ENCODE measurements at places on chromosomes 2 and 18.
A peak's percentile ranks its signal among the peaks of the same experiment; 100 is the strongest.

DNA sequence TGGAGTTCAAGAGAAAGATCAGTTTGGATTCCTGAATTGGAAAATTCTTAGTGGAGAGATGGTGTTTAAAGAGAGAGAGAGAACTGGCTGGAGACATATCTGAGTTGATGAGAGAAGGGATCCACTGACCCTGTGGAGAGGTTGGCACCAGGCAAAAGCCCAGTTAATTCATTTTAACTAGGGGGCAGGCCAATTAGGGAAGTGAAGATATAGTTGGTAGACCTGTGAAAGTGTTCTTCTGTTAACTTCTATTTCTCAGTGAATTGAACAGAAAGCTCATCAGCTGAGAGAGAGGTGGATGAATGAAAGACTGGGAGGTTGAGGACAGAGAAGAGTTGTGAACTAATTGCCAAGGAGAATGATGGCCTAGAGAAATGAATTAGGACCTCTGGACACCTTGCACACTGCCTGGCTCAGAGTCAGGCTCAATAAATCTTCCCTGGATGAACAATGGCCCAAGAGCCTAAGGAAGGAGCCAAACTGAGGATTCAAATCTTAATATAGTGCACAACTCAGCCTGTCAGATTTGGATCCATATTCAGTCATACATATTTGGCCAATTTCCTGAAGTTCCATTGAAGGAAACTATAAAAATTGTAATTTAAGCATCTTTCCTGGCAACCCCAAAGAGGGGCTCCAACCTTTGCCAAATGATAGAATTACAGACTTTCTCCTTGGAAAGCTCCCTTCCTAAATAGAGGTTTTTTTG, 82.2 kb upstream of the RMDN2 start:
- DNase-seq: no peak

DNA sequence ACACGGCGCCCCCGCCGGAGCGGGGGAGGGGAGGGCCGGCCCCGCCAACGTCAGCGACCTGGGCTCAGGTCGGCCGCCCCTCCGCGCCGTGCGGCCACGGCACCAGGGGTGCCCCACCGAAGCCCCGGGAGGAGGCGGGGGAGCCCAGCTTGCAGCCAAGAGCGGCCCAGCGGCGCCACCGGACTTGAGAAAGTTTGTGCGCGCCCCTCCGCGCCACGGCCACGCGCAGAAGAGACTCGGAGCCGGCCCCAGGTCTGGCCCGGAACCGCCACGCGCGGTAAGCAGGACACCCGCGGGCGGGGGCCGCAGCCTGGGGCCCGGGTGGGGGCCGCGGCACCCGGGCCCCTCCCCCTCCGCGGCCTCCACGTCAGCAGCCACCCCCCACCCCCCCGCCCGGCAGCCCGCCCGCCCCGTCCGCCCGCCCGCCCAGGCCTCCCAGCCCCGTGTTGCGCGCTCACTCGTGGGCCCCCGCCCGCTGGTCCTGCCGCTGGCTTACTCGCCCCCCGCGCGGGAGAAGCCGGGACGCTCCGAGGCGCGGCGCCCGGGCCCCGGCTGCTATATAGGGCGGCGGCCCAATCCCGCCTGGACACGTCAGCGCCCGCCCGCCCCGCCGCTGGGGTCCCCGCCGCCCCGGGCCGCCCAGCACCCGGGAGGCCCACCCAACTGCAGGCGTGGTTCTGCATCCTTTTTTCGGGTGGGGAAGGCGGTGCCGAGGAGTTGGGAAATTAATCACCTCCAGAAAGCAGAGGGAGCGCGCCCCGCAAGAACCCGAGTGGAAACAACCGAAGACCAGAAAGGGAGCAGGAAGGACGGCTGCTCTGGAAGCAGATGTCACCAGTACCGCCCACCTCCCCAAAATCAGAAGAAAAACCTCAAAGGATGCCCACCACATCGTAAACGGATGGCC, 42.9 kb downstream of the HDLBP start:
- DNase-seq: peak; percentile 25

GRCh38 chr18:62850619-62851306, 135.4 kb downstream of the PHLPP1 start:
- no peak for DNase-seq

- no peak for DNase-seq
These were observed 202.6 kb downstream of the HDAC4 start for GRCh38 chr2:239198221-239198620.

GRCh38 chr2:159064446-159065301, 96.2 kb downstream of the TANC1 start:
- no peak for DNase-seq

- no peak for DNase-seq
These were observed 85.2 kb upstream of the GRB14 start for GRCh38 chr2:164706522-164706921.

DNA sequence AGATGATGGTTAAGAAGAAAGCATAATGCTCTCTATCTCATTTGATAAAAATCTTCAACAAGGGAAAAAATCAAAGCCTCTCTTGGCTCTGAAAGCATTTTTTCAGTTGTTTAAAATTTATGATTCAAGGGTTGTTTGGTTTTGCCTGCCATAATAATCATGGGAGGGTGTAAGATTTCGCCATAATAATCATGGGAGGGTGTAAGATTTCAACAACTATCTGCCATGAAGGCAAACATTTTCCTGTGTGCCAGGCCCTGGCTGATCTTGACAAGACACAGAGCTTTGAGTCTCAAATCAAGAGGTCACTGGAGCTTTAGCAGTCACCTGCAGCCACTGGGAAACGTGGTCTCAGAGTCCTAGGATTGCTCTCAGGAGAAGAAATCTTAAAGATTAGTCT, 175.1 kb upstream of the PIEZO2 start:
- DNase-seq: no peak

- no peak for DNase-seq
These were observed 254.3 kb upstream of the TNP1 start for GRCh38 chr2:217114117-217114516.

- peak; percentile 78 for DNase-seq
These were observed at the start of gene BIRC6 for GRCh38 chr2:32356681-32357317. Gene BIRC6 (plus strand): TSS chr2:32357023. CDS start chr2:32357162, 139 bp downstream.

DNA sequence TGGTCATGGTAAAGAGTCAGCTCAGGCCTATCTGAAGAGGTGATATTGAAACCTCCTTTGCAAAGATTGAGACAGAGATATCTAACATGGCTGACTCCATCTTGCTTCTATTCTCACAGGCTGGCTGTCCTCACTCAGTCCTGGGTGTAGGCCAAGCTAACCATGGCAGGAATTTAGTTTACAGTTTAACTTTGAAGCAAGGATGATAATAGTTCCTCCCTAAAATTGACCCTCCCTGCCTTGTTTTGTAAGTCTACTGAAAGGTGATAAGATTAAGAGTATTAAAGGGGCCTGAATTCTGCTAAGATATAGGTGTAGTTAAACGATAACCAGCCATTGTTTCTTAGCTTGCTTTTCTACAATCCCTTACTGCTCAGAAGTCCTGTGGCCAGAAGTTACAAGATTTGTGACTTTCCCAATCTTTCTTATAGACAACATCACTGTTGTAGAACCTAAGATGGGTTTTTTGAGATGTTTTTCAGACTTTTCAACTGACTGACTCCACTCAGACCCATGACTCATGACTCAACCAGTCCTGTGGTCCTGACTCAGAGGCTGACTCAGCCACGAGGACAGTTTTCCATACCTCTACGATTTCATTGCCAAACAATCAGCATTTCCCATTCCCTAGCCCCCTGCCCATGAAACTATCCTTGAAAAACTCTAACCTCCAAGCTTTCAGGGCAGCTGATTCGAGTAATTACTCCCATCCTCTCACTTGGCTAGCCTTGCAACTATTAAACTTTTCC, 195.7 kb upstream of the SESTD1 start:
- no peak for DNase-seq

DNA sequence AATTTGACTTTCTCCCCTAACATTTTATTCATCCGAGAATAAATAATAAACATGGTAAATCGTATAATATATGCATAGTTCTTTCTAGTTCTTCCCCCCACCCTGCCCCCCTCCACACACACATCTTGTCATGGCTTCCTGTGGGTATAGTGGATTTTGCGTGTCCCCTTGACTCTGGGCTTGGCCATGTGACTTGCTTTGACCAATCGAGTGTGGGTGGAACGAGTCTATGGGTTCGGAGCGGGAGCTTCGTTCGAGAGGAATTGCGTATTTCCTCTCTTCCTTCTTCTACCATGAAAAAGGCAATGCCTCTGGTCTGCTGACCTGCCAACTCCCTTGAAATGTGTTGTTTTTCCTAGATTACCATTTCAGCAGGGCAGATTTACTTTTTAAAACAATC, 175.2 kb downstream of the LTBP1 start:
- no peak for DNase-seq

DNA sequence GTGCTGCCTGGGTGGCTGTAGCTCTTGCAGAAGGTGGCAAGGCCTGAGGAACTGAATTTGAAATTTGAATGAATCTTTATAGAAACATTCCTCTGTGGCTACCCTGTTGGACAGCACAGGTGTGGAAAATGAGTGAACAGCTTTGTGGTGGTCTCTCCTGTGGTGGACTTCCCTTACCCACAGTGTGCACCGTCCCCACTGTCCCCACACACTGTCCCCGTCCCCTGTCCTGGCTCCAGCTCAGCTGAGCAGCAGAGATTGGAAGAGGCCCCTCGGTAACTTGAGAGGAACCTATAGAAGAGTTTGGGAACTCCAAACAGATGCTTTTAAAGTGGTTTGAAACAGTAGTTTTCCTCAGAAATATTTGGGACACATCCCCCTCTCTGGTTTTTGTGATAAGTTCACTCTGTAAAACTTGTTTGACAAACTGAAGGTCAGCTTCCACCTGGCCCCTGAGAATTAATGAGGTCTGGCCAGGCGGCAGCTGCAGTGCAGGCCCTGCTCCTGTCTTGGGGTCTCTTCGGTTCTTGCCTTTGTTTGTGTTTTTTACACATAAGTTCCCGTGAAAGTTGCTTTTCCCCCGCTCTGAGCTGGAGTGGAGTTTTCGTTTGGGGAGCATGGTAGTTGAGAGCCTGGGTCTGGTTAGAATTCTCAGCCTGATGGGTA, 63.2 kb downstream of the ASAP2 start:
- no peak for DNase-seq

GRCh38 chr18:69447886-69448285, 47.2 kb downstream of the DOK6 start:
- no peak for DNase-seq

- DNase-seq: no peak
These were observed 179.5 kb upstream of the PARD3B start for GRCh38 chr2:204365811-204366210.

DNA sequence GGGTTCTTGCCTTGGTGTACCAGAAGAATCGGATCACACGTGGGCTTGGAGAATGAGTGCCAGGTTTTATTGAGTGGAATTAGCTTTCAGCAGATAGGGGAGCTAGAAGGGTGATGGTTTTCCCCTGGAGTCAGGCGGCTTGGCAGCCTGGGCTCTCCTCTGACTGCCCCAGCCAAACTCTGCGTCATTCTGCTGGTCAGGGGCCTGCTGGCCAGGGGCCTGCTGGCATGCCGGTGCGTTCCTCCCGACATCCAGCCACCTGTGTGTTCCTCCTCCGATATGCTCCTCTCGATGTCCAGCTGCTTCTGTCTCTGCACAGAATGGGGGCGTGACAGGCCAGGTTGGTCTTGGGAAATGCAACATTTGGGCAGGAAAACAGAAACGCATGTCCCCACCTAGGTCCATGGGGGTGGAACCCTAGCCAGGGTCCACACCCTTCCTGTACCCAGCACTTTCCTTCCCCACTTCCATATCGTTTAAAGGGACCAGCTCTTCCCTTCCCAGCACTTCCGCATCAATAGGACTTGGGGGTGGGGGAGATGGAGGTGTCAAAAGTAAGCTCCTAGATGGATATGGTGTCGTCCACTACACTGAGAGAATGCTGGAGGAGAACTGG, 85.3 kb downstream of the VWA3B start:
- DNase-seq: no peak

- DNase-seq: no peak
These were observed 102.3 kb downstream of the KCNF1 start for GRCh38 chr2:11014026-11014425.

- DNase-seq: no peak
These were observed 8.4 kb downstream of the DGKD start for GRCh38 chr2:233362742-233363141.

DNA sequence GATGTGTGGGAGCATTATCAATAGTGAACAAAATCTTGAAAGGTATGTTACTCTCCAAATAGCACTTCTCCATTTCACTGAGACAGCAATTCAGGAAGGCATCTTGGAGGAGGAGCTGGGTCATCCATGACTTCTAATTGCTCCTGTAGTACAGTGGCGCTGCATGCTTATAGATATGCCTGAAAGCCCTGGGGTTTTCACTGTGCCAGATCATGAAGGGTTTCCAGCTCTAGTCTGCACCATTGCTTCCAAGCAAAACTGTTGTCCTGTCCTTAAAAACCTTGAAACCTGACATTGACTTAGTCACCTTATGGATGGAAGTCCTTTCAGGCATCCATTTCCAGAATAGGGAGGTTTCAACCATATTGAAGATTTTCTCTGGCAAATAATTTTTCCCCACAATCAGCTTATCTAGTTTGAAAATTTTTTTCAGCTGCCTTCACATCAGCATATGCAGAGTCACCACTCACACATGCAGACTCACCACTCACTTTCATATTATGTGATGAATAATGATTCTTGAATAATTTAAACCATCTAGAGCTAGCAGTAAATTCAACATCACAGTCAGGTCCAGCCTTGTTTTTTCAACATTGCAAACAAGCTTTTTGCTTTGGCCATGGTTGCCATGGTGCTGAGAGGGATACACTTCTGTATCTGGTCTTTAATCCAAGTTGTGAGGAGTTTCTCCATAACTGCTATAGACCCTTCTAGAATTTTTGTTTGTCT, 297.1 kb downstream of the CLIP4 start:
- no peak for DNase-seq

DNA sequence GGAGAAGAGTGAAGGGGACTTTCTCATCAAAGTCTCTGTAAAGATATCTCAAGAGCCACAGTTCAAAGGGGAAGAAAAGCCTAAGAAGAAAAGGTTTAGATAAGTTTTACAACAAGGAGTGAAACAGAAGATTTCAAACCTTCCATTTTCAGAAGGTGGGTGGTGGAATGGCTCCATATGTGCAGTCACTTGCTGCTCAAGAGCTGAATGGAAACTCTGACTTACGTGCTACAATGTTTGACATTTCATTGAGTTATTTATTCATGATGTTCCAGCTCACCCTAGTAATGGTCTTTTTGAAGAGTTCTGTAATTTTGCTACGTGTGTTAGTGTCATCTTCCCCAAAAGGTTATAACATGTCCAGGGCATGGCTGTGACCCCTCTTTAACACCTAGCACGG, 21.7 kb downstream of the LCT start:
- no peak for DNase-seq

DNA sequence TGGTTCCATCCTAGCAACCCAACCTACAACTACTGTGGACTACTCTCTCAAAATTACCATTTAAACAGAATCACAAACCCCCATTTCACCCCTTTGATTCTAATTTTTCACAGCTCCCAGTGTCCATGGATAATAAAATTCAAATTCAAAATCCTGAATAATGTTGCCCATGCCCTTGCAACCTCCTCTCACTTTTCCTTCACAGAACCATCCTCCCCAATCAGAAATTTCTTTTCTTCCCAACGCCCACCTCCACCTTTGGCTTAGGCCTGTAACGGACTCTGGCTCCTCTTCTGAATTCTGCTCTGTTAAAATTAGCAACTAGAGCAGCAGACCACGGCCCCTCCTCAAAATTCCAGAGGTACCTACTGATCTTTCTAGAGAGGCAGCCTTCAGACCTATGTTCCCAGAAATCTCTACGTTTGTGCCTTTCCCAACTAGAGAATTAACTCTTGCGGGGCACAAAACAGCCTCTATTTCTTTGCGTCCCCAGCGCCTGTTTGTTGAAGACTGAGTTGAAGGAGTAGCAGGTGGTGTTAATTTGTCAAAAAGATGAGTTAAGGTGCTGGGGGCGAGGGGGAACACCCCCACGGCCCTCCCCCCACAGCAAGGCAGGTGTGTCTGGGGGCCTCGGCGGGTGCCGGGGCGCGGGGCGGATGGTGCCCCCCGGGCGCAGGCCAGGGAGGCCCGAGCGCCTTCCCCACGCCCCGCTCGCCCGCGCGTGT, 428 bp upstream of the MAP3K20 start:
- no peak for DNase-seq
